ENCODE measurements at places on chromosomes 4 and X. TPM values are rescaled to one million over a fixed set of nuclear protein-coding genes. Genes with fewer than 3 reads are reported as not detected.
A peak's percentile ranks its signal among the peaks of the same experiment; 100 is the strongest.

TEX11 gene
- total RNA-seq, result not detected

PWWP3B gene
- not detected for total RNA-seq

DNA sequence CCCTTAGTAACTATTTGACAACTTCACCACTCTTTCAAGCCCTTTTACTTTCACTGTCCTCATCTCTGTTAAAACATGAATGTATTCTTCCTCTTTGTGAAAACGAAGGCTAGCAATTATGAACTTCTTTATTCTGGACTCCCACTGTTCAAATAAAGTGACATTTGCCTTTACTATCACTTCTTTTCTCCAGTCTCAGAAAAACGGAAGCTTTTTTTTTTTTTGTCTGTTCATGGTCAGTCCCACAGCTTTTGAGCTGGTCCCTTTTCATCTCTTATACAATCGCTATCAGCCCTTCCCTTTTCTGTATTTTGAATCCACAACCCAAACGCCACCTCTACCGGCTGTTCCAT, 327.7 kb downstream of the DKK2 start:
- no peak for DNase-seq

GRCh38 chrX:131626681-131627296, 82.9 kb downstream of the OR13H1 start:
- no peak for DNase-seq

- DNase-seq, result no peak
These were observed 88.2 kb downstream of the TMA16 start for GRCh38 chr4:163582703-163583102.

GRCh38 chr4:82436780-82437179, 6.4 kb downstream of the ENOPH1 start:
- no peak for DNase-seq

DNA sequence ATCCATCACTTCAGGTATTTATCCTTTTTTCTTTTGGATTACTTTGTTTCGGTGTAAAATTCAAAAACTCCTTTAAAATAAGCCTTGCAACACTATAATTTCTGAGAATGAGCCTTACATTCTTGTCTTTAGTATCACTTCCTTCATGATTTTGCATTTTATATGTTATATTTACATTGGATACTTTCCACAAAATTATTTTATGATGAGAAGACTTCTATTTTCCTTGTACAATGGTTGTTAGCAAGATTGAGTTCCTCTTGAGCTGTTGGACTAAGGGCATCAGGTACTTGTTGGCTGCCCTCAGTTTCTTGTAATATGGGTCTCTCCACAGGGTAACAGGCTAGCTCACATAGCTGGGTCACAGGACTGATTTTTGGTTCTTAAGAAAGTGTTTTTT, 22.7 kb upstream of the HPGDS start:
- DNase-seq, result peak; percentile 16

DNA sequence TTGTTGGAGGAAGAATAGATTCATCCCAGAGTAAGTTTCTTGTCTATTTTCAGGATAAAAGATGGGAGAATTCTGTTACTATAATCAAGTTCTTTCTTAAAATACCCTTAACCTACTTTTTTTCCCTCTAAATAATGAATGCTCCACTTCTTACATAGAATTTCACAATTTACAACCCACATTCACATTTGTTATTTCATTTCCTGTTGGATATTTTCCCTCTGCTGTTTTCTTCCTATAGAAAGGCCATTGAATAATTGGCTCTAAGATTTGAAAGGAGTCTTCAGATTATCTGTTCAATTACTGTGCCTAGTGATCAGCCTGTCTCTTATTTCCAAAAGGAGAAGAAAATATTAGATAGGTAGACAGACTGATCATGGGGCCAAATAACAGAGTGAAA, 79.7 kb downstream of the CPE start:
- DNase-seq, result no peak

- DNase-seq, result no peak
These were observed 113.1 kb downstream of the ATP8A1 start for GRCh38 chr4:42543762-42544161.

GRCh38 chr4:673349-674091, 556 bp downstream of the ATP5ME start:
- peak; percentile 35 for DNase-seq

All from dermis blood vessel endothelial cell (primary cell).